ENCODE measurements at places on chromosomes 1 and 21.

DNA sequence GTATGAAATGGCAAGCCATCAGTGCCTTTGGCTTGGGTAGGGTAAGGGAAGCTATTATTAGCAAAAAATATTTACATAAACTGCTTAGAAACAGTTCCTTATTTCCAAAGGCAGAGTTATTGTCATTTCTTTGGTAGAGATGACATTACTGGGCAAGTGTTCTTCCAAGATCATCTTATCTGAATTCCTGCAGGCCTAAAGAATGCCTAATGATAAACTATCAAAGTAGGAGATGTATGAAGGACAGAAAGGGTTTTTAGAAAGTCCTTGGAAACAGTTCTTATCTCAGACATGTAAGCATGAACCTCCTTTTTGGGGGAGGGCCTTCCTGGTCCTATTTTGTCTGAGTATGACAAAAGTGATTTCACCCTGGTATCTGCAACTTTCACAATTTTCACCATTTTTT, 5.1 kb upstream of the FRRS1 start:
- DNase-seq: no peak

DNA sequence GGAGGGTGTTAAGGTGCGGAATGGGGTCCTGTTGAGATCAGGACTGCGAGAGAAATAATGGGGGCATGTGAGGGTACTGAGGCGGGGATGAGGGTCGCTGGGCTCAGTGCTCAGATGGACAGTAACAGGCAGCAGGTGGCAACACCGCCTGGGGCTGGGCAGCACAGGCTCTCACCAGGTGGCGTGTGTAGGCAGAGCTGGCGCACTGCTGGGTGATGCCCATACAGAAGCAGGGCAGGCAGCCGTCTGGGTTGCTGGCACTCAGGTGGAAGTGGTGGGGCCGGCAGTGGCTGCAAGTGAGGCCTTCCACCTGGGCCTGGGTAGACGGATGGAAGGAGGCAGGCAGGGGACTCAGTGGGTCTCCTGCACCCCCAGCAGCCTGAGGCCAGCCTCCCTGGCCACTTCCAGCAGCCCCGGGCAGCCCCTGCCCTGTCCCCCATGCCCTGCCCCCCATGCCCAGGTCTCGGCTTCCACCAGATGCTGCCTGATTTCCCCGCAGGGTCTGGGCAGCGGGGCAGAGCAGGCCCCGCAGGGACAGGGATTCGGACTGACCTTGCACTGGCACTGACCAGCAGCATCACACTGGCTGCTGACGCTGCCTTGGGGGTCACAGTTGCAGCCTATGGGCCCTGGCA, 60.5 kb downstream of the LDLRAD2 start:
- no peak for DNase-seq

DNA sequence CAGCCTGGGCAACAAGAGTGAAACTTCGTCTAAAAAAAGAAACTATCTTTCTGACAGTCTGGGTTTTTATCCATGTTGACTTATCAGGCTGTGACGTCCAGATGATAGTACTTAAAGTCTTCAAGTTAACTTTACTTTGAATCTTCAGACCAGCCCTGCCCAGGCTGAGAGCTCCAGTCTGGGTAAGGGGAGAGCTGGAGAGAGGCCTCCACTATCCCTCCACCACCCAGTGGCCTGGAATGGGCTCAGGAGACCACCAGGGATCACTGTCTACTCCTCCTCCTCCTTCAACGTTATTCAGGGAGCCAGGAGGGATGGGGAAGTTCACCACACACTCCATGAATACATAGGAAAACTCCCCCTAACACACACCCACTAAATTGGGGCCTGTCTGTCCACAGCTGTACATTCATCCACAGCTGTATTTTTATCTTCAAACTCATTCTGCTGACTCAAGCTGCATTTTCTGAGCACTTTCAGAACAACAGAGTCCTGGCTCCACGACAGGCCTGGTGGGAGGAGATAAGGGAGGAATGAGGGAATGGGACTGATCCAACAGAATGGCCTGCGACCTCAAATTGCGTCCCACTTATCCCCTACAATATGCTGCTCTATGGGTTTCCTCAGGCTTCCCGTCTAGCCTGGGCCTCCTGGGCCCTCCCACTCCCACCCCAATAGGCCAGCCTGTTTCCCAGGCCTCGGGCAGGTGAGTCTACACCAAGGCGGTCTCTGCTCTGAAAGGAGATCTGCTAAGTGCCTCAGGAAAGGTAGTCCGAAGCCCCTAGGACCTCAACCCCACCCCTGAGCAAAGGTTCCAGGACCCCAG, 1.8 kb downstream of the SLC45A3 start:
- no peak for DNase-seq

DNA sequence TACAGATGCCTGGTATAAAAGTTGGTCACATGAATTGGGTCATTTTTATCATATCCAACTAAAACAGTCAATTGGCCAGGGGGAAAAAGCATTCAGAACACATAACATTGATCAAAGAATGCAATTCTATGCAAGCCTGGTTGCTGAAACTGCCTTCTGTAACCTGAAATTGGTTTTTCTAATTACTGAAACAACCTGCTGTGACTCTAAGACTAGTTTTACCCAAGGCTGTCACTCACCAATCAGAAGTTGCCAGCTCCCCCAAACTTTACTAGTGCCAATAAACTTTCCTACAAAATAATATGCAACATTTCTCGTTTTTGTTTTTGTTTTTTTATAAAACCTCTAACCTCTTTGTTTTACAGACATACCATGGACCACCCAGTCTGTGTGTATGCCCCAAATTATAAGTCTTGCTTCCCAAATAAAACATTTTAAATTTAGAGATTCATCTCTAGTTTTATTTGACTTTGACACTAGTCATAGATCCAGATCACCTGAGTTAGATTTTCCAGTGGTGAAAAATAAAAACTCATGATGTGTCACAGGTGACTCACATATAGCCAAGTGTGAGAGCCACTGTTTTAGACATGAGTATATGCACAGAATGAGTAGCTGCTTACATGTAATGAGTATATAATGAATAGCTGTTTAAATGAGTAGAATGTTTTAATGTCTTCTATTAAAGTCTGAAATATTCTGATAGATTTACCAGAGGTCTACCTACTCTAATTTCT, 64.2 kb upstream of the CR2 start:
- no peak for DNase-seq

DNA sequence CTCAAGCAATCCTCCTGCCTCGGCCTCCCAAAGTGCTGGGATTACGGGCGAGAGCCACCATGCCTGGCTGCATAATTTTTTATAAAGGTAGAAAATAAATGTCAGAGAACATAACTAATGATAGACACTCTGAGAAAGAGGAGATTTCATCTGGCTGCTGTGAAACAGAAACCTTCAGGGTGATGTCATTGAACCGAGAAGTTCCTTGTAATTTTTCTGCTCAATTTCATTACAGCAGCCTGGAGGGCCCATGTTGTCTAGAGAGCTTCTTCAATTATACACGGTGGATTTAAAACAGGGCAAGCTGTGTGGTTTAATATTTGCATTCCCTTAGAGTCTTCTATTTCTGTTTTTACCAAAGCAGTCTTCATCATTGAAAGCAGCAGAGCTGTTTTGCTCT, 64.3 kb upstream of the MORC3 start:
- no peak for DNase-seq

DNA sequence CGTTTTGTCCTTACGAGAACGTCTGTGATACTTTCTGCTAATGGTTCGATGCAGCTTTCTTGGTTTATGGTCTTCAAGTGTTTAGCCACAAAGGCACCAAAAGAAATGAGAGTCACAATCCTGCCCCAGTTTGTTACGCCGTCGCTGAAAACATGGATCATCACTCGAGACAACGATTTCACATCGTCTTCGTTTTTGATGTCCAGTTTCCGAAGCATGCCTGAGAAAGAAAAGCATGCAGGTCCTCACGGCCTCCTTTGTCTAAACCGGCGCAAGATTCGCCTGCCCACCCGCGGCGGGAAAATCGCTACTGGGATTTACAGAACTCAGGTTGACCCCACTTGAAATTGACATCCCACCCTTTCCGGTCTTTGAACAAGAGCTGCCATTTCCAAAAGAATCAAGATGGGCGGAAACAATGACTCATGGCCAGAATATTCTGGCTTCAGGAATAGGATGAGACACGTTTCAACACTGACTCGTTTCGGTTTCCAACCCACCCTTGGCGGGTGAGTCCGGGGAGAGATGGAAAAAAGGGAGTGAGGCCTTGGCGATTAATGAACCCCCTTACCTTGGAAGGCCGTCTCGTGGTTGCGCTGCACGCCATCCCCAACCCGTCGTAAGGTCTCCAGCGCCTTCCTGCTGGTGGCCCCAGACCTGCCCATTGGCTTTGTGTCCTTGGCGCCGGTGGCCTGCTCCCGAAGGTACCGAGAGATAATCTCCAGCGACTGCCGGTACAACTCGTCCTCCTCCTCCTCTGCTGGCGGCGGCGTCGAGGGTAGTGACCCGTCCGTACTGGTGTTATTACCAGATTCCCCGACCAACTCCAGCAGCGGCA, 919 bp downstream of the MCL1 start:
- no peak for DNase-seq

GRCh38 chr21:44762221-44763049, 39.2 kb downstream of the UBE2G2 start:
- no peak for DNase-seq

Data from central memory CD4-positive, alpha-beta T cell (primary cell).